ENCODE measurements at places on chromosomes 3 and 15.
A peak's percentile ranks its signal among the peaks of the same experiment; 100 is the strongest.

- DNase-seq, result no peak
These were observed 8.1 kb downstream of the KLF15 start for GRCh38 chr3:126349071-126349470.

GRCh38 chr3:32245200-32245599 is 6.7 kb downstream of the CMTM8 start:
- no peak for DNase-seq

- DNase-seq, result no peak
These were observed 205.5 kb upstream of the CD96 start for GRCh38 chr3:111336511-111336910.

DNA sequence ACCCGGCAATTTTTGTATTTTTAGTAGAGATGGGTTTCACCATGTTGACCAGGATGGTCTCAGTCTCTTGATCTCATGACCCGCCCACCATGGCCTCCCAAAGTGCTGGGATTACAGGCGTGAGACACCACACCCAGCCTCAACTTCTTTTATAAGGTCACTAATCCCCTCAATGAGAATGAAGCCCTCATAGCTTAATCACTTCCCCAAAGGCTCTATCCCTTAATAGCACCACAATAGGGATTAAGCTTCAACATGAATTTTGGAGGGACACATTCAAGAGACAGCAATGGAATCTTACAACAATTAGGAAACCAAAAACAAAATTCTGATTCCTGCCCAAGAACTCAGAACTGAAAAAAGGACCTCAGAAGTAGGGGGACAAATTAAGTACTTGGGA is 126.8 kb downstream of the ATP1B3 start:
- DNase-seq, result no peak

DNA sequence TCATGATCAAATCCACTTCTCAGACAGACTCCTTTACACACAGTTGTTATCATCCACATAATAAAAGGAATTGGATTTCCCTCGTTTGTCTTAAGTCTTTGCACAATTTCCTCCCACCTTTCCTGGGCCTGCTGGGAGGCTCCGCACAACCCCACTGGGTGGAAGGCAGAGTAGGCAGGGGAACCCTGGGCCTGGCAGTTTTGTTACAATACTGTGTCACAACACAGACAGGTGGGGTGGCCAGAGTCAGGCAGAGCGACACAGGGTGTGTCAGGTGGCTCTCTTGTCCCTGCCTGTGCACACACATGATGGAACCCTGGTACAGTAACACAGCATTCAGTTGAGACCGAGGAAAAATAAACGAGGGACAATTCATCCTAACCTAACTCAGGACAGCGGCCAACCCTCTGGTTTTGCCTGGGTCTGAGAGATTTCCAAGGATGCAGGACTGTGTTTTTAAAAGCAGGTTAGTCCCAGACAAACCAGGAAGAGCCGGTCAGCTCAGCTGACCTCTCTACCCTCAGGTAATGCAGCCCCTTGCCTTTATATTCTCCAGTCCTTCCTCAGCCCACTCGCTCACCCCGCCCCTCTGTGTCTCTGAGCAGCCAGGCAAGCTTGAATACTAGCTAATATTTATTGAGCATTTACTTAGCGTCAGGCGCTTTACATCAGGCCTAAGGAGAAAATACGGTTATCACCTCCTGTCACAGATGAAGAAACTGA is 8.8 kb upstream of the FAM174B start:
- no peak for DNase-seq

DNA sequence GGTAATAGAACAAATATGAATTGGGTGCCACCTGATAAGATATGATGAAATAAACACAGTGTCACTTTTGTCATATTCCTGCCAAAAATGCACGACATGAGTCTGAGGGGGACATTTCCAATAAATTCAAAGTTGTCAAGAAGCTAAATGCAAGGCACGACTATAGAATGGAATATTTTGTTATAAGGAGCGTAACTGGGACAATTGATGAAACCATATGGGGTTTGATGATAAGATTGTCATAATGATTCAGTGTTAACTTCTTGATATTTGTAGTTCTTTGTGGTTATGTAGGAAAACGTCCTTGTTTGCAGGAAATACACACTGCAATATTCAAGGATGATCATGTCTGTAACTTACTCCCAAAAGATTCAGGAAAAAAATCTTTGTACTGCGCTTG is 163.3 kb downstream of the MEX3B start:
- DNase-seq, result no peak

- no peak for DNase-seq
These were observed 50.0 kb upstream of the DGKG start for GRCh38 chr3:186411994-186412393.

- DNase-seq, result peak; percentile 13
These were observed 869 bp upstream of the TSC22D2 start for GRCh38 chr3:150407051-150407807.

GRCh38 chr15:92011611-92012367 is 158.3 kb downstream of the SLCO3A1 start:
- DNase-seq, result peak; percentile 78

DNA sequence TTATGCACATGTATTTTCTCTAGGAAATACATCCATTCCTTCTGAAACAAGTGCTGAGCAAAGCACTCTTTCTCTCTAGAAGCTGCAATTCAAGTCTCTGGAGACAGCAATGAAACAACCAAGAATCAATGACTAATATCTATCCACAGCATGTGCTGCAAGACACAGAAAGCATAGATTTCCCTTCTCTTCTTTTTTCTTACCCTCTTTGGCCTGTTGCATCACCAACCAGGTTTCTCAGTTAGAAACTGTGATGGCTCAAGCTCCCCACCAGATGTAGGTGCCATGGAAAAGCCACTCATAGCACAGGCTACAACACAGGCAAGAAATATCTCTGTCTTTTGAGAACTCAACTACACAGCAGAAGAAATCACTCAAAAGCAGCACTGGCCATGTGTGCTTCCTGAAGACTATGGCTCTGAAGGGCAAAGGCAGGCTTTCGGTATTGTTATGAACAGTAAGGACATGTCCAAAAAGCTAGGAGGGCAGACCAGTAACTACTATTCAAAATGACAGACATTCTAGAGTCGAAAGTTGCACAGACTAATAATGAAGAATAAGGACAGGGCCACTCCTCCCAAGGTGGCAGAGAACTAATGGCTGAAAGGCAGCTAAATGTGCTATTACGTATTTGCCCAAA is 15.5 kb downstream of the ZDHHC3 start:
- no peak for DNase-seq

Measured in RPMI8226 (cell line).